ENCODE measurements at places on chromosomes 5 and 9. TPM values are rescaled to one million over a fixed set of nuclear protein-coding genes. Genes with fewer than 3 reads are reported as not detected.
A peak's percentile ranks its signal among the peaks of the same experiment; 100 is the strongest.

GRCh38 chr5:140631831-140632365 lies 1.1 kb downstream of the CD14 start:
- peak; percentile 23 for DNase-seq

- DNase-seq = no peak
These were observed 30.5 kb downstream of the PTCH1 start for GRCh38 chr9:95486318-95486717.

GRCh38 chr9:115374724-115375268 lies 256.8 kb upstream of the TNC start:
- no peak for DNase-seq

DNA sequence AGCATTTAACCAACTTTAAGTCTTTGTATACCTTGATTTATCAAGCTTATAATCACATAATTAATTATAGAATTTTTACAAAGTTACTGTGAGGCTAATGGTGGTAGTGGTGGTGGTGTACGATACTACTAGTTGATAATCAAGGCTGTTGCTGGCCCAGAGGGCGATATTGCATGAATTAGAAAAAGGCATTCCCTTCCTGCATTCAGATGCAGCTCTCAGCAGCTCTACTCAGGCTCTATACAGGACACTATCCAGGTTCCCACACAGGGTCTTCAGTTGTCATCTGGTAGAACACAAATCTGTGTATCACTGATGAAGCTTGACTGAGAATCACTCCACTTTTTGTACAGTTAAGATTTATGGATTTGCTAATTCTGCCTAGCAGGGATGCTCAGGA lies 562.8 kb upstream of the C9orf72 start:
- no peak for DNase-seq

MTRR gene
- total RNA-seq = 77.5 TPM

DNA sequence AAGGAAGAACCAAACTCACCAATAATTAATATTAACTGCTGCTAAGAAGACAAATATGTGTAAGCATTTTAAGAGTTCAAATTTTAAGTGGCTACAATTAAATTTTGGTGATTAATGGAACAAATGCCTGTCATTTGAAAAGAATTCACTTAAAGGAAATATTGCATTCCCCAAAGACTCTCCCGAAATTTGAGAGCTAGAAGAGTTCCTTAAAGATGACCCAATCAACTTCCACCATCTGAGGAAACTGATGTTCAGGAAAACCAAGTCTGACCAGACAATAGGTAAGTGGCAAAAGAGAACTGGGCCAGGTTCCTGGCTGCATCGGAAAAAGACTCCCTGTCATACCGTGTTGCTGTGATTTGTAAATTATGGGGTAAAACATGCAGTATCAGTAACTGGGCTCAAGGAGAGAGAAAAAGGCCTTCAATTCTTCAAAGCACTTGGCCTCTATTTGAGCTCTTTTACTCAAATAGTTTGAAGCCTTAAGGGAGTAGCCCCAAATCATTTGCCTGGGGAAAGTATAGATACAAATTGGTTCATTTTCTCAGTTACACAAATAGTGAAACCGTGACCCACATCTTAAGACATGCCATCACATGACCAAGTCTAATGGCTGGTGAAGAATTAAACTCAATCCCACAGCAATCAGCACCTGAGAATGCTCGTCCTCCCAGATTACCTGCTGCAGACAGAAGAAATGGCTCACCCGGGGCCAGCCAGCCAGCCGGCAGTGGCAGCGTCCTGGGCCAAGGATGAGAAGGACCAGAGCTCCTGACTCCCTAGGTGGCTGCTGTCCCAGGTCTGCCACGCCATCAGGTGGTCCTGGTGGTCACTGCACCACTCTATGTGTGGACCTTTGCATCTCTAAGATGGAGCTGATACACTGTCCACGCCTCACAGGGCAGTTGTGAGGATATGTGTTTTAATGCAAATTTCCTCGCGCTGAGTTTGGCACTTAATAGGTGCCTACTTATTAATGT lies 162.9 kb downstream of the TTLL11 start:
- DNase-seq = no peak

PPP2R2B gene
- total RNA-seq = 4.1 TPM

PHF2 gene
- total RNA-seq = 27.3 TPM

- DNase-seq = no peak
These were observed 49.2 kb downstream of the EBF1 start for GRCh38 chr5:159050316-159051143.

Measured in CD4-positive, alpha-beta T cell (primary cell).